ENCODE measurements at places on chromosomes 4 and X.

DNA sequence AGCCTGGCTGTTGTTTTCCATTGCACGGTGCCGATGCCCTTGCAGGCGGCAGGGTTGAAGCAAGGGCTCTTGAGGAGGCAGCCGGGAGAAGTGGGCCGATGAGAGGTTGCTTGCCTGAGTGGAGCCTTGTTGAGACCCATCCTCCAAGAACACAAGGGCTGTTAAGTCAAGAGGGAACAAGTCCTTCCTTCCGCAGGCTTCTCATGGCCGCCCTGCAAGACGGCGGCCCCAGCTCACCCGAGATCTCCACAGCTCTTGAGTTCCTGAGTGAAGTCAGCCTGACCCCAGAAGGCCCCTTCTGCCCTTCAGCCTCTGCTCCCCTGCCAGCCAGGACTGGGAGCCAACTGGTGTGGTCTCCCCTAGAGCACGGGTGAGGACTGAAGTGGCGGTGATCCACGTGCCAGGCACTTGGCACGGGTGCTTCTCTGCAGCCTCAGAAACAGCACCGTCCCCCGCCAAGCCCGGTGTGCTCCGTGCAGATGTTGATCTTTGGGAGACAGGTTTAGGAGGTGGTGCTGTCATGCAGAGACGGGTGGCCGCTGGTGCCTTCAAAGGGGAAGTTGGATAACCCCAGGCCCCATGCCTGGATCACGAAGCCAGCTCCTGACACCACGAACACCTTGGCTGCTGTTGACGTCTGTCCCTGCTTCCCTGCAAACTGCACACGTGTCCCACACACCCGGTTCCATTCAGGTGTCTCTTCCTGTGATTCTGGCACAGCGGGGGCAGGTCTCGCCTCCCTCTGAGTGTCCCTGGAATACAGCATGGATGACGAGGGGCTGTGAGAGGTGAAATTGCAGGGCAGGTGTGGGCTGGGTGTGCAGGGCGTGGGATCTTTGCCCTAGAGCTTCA lies 164.4 kb upstream of the PSAPL1 start:
- DNase-seq = no peak

GRCh38 chr4:8332891-8333331 lies 63.4 kb downstream of the HTRA3 start:
- no peak for DNase-seq

DNA sequence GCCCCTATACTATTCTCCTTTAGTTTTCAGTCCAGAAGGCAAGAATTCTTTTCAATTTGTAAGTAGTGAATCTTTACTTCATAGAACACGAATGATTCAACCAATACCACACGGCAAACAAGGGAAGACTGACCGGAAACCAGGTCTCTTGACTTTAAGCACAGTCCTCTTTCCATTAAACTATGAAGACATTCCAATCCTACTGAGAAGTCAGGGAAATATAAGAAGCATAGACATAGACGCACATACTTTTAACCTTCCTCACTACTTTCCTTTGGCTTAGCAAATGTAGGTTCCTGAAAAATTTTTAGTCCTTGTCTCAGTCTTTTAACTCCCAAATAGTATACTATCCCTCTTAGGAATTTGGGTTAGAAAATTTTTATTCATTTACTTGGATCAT lies 9.1 kb downstream of the CHRDL1 start:
- DNase-seq = peak; percentile 0

GRCh38 chr4:179164267-179164999 lies 1722.2 kb upstream of the AGA start:
- no peak for DNase-seq

DNA sequence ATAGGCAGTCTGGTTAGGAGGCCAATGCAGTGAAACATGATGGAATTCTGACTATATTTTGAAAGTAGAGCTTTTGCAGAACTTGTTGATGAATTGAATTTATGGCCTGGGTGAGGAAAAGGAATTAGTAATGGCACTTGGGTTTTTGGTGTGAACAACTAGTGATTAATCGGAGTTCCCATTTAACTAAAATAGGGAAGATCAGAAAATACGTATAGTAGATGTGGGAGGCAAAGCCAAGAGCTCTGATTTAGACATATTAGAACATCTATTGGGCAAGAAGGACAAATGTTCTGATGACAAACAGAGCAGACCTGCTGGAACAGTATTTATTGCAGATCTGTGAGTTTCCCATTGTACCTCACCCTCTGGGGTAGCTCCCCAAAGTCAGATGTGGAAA lies 12.3 kb upstream of the NDP start:
- DNase-seq = no peak

DNA sequence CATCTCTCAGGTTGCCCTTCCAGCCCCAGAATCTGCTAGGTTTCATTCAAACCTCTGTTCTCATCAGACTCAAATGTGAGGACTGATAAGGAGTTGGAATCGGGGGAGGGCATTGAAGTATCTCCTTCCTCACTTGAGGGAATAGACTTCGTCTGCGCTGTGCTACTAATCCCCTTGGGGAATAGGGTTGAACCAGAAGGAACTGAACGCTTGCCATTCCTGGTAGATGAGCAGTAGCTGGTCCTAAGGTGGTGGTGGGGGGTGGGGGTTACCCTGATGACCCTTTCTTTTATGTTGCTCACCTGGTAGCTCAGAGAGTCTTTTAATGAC lies 692 bp upstream of the SLC9A7 start:
- no peak for DNase-seq

GRCh38 chrX:142036116-142036515 lies 132.4 kb downstream of the MAGEC1 start:
- peak; percentile 45 for DNase-seq

DNA sequence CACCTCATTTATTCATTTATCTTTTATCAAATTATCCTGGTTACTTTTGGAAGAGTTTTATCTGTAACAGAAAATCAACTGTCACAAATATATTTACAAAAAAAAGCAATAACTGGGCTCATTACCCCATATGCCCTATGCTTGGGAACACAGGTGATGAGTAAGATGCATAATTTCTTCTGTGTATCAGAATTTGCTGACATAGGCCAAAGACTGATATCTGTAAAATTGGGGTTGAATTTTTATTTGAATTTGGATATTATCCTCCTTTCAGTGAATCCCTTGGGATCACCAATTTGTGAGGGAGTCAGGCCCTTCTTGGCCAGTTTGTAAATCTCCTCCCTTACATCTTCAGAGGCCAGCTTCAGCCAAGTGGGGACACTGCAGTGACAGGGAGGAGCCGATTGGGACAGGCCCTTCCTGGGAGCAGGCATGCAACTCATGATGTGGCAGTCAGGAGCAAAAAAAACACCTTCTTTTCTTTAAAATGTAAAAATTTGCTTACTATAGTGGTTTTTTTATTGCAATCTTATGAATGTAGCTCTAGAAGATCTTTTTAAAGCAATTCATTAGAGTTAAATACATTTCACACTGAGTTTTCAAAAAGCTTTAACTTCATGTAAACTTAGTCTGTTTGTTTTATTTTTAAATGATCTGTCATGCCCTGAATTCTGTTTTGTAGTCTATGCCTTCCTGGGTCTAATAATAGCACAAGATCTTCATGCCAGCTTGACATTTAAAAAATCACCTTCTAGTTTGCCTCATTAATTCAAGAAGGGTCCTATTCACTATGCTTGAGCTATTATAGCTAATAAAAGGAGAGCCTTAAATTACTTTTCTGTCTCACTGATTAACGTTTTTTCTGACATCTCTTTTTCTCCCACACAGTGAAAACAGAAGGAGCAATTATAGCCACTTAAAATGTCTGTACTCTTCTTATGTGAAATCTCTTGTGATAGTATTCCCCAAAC lies 136.6 kb upstream of the SPRY1 start:
- no peak for DNase-seq

DNA sequence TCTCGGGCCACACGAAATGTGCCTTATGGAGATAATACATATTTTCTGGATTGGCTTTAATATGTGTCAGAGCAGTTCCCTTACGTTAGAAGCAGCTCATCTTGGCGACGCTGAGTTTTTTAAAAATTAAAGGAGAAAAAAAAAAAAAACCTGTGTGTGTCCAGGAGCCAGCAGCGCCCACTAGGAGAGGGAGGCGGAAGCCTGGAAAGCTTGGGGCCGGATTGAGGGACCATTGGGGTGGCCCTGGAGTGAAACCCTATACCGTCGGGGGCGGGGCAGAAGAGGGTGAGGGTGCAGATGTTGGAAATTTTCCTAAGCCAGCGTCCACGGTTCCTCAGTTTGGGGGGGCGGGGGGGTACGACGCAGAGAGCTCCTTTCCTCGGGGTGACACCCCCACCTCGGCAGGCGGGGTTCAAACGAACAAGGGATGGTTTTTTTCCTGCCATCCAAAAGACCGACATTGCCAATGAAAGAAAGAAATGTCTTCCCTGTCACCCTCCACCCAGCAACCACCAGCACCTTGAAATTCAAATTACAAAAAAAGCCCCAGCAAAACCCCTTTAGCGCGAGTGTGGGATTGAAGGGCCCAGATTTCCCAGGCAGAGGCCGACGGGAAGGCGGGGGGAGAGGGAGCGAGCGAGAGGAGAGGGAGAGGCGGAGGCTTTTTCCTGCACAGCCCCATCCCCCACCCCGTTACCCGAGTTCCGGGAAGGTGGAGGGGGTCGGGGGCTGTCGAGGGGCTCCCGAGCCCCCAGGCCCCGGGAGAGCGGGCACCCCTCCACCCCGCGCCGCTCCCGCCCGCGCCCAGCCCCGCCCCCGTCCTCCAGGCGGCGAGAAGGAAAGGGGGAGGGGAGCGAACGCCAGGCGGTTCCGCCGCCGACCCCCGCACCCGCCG lies 859 bp downstream of the SMARCA1 start:
- DNase-seq = peak; percentile 68

DNA sequence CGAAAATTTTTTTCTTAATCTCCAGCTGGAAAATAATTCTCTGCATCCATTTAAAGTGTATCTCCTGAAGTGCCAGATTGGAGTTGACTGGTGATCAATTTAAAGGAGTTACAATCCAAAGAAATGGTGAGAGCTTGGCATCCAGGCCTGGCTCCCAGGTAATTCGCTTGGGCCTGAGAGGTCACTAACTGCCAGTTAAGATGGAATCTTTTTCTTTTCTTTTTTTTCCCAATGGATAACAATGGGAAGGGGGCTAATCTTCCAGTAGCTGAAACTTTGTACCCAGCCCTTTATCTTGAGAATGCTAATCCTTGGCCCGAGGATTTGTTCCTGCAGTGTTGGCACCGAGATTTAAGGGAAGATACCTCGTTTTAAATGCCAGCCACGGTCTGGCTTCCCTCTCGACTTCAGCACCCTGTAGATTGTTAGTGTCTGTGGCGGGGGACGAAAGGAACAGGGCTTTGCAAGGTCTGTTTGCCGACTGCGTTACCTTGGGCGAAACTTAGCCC lies 13.3 kb upstream of the PITX2 start:
- DNase-seq = no peak

DNA sequence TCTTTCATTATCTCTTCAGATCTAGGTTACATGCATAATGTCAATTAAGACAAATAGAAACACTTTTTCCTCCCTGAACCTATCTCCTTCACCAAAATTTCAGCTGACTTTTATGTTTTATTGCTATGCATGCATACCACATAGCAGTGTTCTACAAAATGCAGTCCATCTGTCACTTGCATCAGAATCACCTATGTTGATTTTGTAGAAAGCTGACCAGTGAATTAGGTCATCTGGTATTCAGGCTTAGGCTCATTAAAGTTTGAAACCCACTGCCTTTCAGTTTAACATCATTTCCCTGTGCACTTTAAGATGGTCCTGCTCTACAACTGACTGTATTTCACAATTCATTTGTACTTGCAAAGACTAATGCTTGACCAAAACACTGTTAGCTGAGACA lies 277.9 kb downstream of the CFAP299 start:
- DNase-seq = no peak

GRCh38 chr4:121030131-121030530 lies 42.2 kb downstream of the NDNF start:
- DNase-seq = no peak

DNA sequence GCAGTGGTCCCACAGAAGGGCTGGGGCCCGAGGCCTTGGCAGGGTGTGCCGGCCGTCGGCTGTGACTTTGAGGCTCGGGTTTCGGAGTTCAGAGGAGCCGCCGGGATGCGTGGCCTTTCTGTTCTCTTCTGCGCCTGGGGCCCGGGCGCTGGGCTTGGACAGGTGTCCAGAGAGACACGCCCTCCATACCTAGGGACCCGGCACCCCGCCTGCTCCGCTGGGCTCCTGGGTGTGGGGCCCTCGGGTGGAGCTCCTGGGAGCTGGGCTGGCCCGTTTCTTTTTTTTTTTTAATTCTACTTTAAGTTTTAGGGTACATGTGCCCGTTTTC lies 11.3 kb downstream of the FGFRL1 start:
- DNase-seq = no peak

DNA sequence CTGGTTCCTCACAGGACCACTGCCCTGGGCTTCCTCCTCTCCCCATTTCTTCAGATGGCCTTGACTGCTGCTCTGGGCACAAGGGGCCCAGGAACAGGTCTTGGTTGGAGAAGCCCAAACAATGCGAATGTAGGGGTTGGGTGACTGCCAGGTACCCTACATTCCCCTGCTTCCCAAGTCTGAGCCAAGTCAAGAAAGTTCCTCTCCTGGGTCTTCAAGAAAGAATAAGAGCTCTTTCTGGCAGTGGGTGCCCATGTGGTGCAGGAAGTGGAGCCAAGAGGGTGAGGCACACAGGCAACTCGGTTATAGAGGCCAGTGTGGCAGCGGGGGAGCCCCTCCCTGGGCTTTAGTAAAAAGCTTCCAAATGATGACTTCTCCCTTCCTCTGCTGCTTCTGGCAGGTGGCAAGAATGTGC lies 2.7 kb downstream of the SLC34A2 start:
- DNase-seq = no peak

- peak; percentile 54 for DNase-seq
Measured at GRCh38 chr4:138199568-138200235, 42.4 kb downstream of the SLC7A11 start.

DNA sequence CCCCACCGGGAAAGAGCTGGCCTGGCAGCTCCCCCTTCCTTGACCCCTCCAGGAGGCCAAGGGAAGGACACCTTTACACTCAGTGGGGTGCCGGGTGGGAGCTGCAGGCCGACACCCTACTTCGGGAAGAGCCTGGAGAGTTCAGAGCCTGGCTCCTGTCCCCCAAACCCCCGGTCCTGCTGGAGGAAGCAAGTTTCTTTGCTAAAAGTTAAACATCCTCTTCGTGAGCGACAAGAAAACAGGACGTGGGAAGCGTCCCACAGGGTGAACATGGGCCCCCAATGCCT lies 2.4 kb upstream of the FTSJ1 start:
- DNase-seq = no peak
